HepG2 (cell line): ENCODE measurements at places on chromosomes 1 and 21.

- DNase-seq: no peak
These were observed 133.3 kb upstream of the SYT6 start for GRCh38 chr1:114286960-114287359.

DNA sequence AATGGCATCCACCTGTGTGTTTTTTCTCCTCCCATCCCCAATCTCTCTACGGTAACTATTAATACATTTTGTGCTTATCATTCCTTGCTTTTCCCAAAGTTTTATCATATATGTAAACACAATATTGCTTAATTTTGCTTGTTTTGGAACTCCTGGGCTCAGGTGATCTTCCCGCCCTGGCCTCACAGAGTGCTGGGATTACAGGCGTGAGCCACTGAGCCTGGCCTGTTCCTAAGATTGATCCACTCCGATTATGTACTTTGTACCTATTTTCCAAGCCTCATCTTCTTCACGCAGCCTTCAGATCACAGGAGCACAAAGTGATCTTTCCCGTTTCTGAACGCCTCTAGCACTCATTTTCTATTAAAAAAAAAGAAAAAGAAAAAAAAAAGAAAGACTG is 45.2 kb downstream of the MEF2D start:
- DNase-seq: no peak

GRCh38 chr1:113993072-113993471 is 13.8 kb downstream of the OLFML3 start:
- DNase-seq: no peak

DNA sequence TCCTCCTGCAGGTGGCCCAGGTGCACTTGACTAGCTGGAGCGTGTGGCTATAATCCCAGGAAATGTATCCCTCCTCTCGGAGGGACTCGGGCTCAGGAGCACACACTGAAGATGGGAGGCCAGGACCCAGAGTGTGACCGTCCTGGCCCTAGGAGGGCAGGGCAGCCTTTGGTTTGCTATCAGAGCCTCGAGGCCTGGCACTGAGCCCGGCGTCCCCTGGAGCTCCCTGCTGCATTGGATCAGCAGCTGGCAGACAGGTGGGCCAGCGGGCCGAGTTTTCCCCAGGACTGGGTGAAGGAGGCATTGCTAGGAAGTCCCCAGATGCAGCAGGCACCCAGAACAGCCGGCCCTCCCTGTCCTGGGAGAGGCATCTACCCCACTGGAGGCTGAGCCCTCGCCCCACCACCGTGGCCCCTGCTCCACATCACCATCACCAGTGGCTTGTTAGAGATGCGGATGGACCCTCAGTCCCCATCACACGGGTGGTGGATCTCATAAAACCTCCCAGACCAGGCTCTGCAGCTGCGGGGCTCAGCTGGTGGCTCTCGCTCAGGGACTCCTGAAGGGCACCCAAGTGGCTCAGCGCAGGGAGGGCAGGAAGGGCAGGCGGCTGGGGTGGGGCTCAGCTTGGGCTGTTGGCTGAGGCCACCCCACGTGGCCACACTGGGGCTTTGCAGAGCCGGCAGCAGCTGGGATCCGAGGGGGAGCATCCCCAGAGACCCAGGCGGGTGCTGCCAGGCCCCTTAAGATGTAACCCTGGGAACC is 32.7 kb upstream of the POFUT2 start:
- DNase-seq: no peak

GRCh38 chr1:211973541-211973940 is 61.8 kb downstream of the INTS7 start:
- no peak for DNase-seq
